ENCODE measurements at places on chromosomes 2 and 18.

- no peak for DNase-seq
Measured at GRCh38 chr2:219071131-219071816, 10.6 kb upstream of the IHH start.

DNA sequence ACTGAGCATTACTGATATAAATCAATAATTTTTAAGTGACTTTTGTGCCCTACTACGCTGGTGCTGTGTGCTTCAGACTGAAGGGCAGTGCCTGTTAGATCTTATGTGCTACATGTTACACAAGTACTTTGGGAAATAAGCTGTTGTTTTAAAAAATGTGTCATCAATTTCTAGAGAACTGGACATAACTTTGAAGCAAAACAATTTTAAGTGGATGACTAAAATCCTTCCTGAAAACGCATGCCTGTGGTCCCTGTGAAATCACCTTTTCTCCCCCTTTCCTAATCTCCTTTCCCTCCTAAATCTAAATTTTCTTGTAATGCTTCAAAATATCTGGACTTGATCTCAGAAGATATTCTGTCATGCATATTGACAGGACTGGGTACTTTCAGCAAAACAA lies 7.1 kb upstream of the IL1RL1 start:
- peak; percentile 27 for DNase-seq

DNA sequence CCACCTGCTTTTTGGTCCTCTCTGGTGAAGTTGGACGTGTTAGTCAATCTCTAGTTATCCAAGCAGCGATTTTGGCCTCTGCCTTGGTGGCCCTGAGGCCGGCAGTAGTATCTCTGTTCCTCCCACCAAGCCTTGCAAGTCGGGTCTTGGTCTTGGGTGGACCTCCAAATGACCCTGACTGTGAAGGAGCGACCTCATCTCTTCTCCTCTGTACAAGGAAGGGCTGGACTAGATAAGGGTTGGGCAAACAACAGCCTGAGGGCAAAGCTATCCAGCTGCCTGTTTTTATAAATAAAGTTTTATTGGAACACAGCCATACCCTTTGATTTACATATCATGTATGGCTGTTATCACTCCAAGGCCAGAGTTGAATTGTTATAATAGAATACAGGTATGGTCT lies 74.6 kb upstream of the FOSL2 start:
- DNase-seq: no peak

GRCh38 chr2:11867926-11868325 lies 121.5 kb downstream of the LPIN1 start:
- DNase-seq: no peak

GRCh38 chr2:240320204-240320993 lies 115.1 kb upstream of the GPC1 start:
- peak; percentile 37 for DNase-seq

DNA sequence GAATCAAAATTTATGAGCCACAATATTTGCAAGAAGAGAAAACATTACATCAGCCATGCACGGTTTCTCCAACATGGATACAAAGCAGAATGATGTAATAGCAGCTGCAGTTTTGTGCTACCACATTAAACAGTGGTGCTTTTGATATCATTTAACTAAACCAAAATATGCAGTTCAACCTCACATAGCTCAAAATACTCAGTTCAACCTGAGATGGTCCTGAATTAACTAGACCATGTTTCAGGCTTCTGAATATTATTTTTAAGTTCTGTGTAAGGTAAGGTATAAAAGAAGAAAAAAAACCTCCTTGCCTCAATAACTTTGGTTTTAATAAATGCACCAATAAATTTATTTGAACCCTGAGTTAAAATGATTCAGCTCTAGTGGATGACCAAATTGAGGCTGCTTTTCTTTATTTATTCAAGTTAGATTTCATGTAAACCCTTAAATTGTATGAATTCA lies 18.8 kb upstream of the TSPYL6 start:
- DNase-seq: peak; percentile 86

DNA sequence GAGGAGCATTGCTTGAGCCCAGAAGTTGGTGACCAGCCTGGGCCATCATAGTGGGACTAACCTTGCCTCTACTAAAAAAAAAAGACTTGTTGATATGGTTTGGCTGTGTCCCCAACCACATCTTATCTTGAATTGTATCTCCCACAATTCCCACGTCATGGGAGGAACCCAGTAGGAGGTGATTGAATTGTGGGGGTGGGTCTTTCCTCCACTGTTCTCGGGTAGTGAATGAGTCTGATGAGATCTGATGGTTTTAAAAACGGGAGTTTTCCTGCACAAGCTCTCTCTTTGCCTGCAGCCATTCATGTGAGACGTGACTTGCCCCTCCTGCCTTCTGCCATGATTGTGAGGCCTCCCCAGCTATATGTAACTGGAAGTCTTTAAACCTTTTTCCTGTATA lies 47.0 kb downstream of the PROC start:
- no peak for DNase-seq

- DNase-seq: no peak
Measured at GRCh38 chr2:98881153-98881650, 54.8 kb downstream of the CRACDL start.

DNA sequence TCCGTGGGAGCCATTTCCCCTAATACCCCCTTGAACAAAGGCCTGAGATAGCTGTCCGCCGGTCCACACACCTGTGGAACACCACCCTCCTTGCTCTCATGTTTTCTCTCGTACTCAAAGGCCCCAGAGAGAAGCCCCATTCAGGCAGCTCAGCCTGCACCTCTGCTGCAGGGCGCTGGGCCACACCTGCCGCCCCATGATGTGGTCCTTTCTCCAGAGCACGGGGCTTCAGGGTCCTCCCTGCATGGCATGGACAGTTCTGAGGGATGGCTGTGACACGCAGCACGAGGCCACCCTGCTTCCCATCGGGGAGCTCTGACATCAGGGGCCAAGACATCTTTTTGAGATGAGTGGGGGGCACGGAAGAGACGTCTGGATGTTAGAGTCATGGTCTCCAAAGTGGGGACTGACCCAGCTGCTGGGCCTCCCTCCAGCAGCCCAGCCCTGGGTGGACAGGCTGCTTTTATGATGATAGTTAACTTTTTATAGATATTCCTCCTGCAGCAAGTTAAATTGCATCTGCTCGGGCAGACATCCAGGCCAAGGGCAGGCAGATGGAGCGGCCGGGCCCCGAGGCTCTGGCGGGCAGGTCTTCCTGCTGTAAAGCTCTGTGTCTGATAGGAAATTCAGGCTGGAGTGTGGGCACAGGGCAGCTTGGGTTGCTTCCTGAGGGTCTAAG lies 56.7 kb downstream of the SDC1 start:
- no peak for DNase-seq

DNA sequence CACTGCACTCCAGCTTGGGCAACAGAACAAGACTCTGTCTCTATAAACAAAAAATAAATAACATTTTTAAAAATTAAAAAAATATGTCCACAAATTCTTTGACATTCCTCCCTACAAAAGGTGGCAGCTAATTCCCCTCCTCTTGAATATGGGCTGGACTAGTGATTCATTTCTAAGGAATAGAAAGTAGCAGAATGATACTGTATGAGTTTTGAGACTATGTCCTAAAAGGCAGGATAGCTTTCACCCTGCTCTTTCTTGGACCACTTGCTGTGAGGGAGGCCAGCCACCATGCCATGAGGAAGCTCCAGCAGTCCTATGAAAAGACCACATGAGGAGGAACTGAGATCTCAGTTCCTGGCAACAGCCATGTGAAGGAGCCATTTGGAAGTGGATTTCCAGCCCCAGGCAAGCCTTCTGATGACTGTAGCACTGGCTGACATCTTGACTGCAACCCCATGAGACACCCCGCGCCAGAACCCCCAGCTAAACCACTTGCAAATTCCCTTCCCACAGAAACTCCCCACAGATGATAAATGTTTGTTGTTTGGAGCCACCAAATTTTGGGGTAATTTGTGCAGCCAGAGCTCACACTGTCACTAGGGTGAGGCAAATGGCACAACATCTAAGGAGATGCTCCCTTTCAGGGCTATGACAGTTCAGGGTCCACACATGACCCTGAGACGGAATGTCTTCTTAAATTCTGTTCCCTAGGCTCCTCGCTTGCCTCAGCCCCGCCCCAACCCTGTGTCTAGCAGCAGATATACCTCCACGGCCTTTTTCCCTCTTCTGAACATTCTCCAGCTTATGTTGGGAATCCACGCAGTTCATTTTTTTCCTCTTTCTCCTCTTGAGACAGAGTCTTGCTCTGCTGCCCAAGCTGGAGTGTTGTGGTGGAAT lies 17.1 kb upstream of the ATOH8 start:
- DNase-seq: no peak

DNA sequence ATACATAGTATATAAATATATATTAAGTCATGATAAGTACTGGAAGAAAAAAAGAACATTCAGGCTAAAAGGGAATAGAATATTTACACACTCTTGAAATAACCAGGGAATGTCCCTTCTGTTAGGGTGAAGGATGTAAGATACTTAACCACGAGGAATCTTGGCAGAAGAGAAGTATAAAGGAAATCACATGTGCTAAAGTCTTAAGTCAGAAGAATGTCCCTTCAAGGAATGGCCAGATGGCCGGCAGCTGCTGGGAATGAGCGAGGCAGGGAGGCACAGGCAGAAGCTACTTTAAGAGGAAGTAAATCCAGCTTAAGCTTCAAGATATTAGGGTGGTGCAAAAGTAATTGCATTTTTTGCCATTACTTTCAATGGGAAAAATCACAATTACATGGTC lies 5.5 kb downstream of the CCDC102B start:
- peak; percentile 88 for DNase-seq

- no peak for DNase-seq
Measured at GRCh38 chr2:190200603-190201002, 119.0 kb downstream of the HIBCH start.

GRCh38 chr2:177211169-177211568 lies 1.4 kb upstream of the HNRNPA3 start:
- DNase-seq: no peak

DNA sequence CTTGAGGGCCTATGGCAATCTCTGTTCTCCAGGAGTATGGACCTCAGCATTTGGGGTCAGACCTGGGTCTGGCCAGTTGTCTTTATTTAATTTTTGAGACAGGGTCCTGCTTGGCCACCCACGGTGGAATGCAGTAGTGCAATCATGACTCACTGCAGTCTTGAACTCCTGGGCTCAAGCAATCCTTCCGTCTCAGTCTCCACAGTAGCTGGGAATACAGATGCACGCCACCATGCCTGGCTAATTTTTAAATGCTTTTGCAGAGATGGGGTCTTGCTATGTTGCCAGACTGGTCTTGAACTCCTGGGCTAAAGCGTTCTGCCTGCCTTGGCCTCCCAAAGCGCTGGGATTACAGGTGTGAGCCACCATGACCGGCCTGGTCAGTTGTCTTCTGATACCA lies 46.4 kb upstream of the INHBB start:
- DNase-seq: no peak

GRCh38 chr2:232207174-232207573 lies 171.4 kb upstream of the ALPP start:
- DNase-seq: no peak

- no peak for DNase-seq
Measured at GRCh38 chr2:151968770-151969470, 129.9 kb downstream of the CACNB4 start.

DNA sequence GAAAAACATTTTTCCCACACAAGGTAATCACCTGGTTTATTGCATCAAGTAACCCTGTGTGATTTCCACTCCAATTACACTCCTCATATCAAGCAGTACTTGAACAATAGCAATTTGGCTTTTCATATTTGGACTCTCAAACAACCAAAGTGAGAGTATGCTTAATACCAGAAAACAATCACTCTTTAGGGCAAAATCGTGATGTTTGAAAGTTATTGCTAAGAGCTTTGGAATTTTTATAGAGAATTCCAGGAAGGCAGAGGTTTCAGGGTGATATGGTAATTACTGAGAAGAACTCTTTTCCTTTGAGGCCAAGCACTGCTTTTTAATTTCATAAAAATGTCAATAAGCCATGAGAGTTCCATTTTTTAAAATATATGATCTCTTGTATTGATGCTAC lies 779.5 kb upstream of the LRRTM1 start:
- no peak for DNase-seq

DNA sequence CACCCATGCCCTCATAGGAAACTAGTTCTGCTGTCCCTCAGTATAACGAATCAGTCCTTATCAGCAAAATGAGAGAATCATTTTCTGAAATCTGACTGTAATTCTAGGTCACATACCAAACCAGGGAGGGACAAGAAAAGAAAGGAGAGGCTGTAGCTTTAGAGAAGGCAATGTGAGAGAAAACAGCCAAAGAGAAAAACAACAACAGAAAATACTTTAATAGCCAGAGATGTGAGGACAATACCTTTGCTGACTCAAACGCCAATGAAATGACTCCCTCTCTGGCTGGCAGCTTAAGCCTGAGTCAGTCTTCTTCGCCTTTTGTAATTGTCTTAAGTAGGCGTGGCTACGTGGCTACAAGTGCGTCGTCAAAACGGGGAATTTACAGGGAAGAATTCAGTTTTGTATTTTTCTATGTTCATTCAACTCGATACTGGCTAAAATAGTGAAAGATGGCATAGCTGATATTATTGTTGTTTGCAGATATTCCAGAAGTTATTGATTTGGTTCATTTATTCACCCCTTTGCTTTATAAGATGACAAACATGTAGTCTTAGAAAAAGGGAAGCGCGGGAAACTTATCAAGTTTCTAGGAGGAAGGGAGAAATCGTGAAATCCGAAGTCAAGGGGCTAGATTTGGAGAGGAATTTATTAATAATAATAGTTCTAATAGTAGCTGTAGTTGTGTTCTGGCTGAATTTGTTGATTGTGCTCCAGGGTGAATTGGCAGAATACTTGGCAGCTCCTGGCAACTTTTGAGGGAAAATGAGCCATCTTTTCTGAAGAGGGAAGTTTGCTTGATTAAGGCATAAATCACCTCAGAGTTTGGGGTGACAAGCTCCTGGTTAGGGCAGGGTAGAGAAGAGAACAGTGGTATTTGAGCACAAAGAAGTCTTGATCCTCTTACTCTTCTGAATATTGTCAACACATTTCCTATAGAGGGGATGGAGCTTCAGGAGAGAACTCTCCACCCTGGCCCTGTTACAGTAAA lies at the start of gene IL1A:
Gene IL1A, minus strand, starts transcription at position 295 of the 991 bp plus-strand sequence. CDS start 723 bp downstream, outside the sequence.
- DNase-seq: peak; percentile 42

GRCh38 chr2:164839914-164840457 lies 1.6 kb downstream of the COBLL1 start:
- peak; percentile 46 for DNase-seq

- DNase-seq: no peak
Measured at GRCh38 chr2:217954971-217955740, 47.6 kb downstream of the TNS1 start.

DNA sequence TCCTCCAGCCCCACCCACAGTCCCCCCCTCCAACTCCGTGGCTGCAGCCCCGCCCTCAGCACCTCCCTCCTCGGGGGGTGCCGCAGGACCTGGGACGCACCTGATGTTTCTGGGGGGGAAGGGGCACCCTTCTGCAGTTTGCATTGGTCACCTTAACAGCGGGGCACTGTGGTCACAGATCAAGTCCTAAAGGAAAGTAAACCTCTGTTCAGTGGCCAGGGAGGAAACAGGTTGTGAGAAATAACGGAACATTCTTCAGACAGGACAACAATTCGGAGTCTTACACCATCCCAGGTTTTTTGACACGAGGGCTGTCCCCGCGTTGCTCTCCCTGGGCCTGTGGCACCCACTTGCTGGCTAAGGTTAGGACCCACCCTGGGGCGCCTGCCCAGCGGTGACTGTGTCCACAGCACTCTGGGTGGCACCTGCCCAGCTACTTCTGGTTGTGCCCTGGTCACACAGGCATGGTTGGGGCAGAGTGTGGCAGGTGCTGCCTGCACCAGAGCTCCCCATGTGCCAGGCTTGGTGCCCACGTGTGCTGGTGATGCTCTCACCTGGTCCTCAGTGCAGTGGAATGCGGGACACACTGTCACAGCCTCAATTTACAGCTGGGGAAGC lies 93.5 kb upstream of the OTOS start:
- no peak for DNase-seq

Data from fibroblast of skin of right quadriceps (primary cell).